Glutamatergic neuron (in vitro differentiated cells): ENCODE measurements at places on chromosomes 2 and 18.

DNA sequence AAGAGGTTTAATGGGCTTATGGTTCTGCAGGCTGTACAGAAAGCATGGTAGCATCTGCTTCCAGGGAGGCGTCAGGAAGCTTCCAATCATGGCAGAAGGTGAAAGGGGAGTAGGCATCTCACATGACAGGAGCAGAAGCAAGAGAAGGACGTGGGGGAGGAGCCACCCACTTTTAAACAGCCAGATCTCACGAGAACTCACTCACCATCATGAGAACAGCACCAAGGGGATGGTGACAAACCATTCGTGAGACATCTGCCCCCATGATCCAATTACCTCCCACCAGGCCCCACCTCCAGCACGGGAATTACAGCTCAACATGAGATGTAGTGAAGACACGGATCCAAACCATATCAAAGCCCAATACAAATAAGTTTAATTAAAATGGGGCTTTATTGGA is 113.8 kb downstream of the ATL2 start:
- no peak for DNase-seq

GRCh38 chr18:78828131-78828530 is 151.5 kb upstream of the SALL3 start:
- no peak for DNase-seq

- DNase-seq, result no peak
These were observed 32.6 kb upstream of the COPS8 start for GRCh38 chr2:237053066-237053465.

DNA sequence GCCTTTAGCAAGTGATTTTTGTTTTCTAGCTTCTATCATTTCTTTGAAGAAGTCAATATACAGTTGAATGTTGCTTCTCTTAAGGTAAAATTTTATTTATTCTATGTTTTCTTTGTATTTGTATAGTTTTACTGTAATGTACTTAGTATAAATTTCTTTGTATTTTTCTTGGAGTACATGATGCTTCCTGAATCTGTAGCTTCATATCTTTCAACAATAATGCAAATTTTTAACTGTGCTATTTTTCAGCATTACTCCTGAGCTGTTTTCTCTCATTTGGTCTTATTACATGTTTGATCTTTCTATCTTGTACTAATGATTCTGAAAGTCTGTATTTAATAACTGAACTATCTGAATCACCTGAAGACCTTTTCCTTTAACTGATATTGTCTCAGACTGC is 253.9 kb upstream of the NXPH2 start:
- DNase-seq, result no peak

DNA sequence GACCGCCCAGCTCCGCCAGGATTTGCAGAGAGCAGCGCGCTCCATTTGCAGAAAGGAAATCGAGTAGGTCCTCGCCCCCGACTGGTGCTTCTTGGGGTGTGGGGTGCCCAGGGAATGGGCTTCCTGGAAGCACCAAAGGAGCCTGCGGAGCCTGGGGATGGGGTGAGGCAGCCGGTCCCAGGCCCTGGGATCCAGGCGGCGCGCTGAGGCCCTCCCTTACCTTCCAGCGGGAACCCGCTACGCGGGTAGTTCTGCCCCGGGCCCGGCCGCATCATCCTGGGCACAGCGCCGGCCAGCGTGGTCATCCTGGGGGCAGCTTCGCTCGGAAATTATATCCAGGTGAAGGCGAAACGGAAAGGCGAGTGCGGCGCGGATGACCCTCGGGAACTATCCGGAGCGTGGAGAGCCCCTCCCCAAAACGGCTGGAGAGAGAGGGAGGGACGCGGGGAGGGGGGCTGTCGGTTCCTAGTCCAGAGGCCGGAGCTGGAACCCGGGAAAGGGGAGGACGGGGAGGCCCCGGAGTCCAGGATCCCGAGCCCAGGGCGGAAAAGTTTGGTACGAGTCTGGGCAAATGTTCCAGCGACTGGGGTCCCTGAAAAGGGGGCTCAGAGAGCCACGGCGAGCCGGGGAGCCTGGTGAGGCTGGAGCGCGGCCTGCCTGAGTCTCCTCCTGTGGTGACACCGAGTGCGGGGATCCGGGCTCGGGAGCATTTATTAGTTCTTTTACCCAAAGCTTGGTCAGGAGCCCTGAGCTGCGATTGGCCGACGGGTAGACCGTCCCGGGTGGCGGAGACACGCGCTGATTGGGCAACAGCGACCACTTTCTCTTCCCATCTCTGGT is at the start of gene PAX3:
TSS of gene PAX3 (minus strand) at position 688 of the 840 bp plus-strand sequence. CDS start at position 305, 383 bp downstream.
- DNase-seq, result peak; percentile 55

DNA sequence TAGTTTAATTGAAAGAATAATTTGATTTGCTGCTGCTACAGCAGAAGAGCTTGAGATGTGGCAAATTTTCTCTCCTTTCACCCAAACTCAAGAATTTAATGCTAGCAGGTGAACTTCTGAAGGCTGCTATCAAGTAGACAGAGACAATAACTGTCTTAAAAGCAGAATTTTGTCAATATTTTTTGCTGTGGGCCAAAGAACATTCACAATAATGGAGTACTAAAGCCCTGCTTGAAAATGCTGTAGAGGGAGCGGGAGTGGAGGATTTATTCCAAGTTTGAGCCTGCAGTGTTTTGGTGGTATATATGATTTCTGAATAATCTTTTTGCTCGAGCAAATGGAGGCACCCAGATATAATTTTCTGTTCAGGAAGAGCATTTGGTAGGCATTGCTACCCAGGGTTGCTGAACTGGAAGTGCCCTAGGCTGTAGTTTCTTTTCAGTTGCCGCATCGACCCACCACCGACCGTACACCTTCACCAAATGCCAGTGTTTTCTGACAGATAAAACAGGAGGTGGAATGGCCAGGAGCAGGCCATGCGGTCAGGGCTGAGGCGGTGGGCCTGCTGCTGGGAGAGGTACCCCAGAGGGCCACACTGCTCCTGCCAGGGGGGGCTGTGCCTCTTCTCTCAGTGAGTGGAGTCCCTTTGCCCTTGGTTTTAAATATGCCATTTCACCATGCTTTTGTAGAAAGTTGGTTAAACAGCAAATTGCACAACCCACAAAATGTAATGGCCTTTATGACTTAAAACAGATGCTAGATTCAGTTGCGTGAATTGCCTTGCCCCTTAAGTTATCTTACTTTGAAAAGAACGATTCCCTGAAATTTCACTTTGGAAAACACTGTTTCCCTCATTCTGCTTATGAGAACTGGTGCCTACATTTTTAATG is 36.4 kb downstream of the TSHZ1 start:
- no peak for DNase-seq

- DNase-seq, result no peak
These were observed 3.0 kb downstream of the NPC1 start for GRCh38 chr18:23583071-23583865.

- no peak for DNase-seq
These were observed 42.7 kb downstream of the SETBP1 start for GRCh38 chr18:44723411-44723810.

DNA sequence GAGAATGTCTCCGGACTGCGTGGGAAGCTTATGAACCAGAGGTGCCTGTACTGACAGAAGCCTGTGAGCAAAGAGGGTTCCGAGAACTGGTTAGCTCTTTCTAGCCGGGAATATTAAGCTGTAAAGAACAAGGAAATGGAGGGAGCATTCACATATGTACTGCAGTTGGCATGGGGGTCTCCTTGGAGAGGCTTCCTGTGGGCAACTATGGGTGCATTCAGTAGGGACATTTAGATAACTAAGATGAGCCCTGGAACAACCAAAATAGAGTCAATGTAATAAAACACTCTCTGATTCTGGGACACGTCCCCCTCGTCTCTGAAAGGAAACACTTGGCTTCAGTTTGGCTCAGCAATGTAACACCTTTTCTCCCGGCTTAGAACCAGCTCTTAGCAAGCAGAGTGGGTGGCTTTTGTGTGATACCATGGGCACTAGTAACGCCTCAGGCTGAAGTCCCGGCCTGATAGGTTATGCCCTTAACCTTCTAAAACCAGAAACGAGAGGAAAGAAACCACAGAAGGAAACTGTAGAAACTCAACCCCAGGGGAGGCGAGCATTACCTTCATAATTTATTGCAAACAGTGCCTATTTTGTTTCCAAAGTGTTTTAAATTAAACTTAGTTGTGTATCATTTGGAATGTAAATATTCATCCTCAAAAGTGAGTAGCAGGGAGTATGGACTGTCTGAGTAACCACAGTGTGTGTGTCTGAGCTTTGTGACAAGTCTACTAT is 48.8 kb upstream of the LPIN2 start:
- no peak for DNase-seq

DNA sequence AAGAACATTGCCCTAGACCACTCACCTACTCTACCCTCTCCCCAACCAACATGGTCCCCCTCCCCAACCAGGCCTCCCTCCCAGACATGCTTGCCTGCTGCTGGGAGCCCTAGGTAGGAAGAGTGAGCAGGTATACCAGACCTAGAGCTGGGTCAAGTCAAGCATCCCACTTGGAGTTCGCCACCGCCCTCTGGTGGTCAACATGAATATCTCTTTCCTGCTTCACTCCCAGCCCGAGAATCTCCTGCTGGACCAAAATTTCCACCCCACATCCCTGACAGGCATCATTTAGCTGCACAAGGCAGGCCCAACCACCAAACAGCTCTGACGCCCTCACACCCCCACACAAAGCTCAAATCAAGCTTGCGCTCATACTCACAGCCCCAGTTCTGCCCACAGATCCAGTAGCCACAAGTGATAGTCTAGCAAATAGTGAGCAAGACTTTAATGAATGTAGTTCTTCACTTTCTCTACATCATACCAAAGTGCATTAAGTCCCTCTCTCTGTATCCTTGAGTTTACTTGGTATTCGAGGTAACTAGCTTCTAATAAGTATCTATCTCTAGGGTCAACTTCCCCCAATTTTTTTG is 116.0 kb downstream of the TNS1 start:
- DNase-seq, result peak; percentile 84

DNA sequence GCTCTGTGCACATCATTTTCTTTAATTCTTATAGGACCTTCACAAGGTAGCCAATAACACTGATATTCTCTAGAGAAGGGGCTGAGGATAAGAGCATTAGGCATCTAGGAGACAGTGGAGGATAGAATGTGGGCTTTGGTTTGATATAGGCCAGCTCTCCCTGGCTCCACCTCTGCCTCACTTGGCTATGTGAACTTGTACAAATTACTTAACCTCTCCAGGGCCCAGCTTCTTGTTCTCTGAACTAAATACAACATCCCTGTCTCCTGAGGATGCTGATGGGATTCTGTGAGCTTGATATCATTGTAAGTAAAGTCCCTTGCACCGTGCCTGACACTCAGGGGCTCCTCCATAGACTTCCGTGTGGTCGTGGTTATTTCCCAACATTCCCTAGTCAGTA is 87.3 kb downstream of the ACOXL start:
- no peak for DNase-seq

DNA sequence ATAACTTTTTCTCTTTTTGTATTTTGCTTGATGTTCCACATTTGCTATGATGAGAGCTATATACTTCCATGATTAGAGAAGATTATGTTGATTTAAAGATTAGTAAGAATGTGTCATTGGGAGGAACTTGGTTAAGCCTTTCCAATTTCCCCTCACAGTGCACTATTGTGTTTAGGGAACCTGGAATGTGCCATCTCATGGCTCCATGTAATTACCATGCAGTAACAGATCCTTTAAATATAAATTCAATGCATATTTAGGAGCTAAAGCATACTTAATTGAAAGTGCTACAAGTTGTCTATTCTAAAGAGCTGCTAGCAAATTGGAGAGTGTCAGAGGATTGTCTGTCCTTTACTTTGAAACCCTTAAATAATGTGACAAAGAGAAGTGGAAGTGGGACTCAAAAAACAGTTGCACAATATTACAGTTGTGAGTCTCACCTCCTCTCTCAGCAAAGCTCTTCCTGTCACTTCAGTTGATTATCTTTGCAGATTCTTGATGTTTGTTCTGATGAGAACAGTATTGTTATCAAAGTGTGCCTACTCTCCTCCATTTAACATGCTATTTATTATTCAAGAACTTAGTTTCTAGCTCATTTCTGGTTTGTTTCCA is 1162.7 kb upstream of the ZEB2 start:
- no peak for DNase-seq

DNA sequence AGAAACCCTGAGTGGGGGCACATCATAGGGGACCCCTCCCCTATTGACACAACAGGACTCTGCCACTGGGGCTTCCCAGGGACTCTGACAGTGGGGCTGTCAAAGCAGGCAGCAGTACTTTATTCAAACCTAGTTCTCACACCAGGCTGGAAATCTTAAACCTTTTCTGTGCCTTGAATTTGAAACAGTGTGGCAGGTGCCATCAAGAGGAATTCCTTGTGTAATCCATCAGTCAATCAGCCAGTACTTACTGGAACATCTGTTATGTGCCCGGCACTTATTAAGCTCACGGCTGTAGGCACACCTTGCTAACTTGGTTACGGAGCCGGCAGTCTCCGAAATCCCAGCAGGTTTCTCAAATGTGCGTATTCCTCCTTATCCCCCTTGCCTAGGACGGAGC is 12.0 kb downstream of the GLI2 start:
- DNase-seq, result no peak

- no peak for DNase-seq
These were observed 287.9 kb upstream of the HNMT start for GRCh38 chr2:137676346-137676745.

- DNase-seq, result no peak
These were observed 22.2 kb downstream of the PIK3C3 start for GRCh38 chr18:41977233-41977632.

DNA sequence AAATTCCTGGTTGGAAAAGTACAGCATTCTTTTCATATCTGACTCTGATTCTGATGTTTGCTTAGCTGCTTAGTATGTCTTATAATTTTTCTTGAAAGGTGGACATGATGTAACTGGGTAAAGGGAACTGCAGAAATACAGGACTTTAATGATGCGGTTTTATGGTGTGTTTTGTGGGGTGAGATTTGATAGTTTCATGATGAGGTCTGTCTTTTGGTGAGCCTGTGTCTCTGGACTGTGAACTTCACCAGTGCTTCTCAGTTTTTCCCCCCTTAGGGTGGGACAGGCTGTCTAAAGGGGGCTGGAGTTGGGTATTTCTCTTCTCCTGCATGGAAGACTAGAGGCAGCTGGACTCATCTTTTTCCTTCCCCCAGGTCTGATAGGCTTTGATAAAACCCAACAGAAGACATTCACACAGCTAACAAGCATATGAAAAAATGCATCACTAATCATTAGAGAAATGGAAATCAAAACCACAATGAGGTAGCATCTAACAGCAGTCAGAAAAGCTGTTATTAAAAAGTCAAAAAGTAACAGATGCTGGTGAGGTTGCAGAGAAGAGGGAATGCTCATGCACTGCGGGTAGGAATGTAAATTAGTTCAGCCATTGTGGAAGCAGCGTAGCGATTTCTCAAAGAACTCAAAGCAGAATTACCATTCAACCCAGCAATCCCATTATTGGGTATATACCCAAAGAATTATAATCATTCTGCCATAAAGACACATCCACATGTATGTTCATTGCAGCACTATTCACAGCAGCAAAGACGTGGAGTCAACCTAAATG is 77.6 kb downstream of the EPC2 start:
- DNase-seq, result no peak

DNA sequence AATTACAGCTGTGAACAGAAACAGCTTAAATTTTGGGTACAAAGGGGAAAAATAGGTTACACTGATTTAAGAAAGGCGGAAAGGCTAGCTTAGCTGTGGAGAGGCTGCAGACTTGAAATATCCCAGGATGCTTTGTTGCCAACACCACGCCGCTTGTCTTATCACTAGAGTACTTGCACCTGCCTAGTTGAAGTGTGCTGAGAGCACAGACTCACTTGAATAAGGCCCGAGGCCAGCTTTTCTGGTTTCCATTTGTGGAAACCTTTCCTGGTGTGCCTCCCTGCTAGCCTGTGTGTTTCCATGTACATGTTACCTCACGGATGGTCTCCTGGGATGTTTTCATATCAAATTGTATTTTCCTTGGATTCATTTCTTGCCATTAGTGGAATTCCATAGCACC is 3.2 kb downstream of the CABLES1 start:
- DNase-seq, result no peak
